Activated CD4-positive, alpha-beta T cell treated with anti-CD3 and anti-CD28 coated beads, Interleukin-2, amount 10 ng/mL, durations not matched to agents 7 days and 5 days (primary cell): ENCODE measurements at places on chromosomes 2 and 18. TPM values are rescaled to one million over a fixed set of nuclear protein-coding genes. Genes with fewer than 3 reads are reported as not detected.

GRCh38 chr2:212997526-212998020, 153.8 kb downstream of the IKZF2 start:
- peaks cover 3% of the 10 kb centered on the region for H3K27me3 ChIP-seq
- peaks cover 11% of the 10 kb centered on the region for H3K4me1 ChIP-seq
- H3K4me3 ChIP-seq: no peak overlapping the region
- no peak for DNase-seq
- H3K27ac ChIP-seq: no peak overlapping the region

The CNNM3 gene
- 41.5 TPM for total RNA-seq

DNA sequence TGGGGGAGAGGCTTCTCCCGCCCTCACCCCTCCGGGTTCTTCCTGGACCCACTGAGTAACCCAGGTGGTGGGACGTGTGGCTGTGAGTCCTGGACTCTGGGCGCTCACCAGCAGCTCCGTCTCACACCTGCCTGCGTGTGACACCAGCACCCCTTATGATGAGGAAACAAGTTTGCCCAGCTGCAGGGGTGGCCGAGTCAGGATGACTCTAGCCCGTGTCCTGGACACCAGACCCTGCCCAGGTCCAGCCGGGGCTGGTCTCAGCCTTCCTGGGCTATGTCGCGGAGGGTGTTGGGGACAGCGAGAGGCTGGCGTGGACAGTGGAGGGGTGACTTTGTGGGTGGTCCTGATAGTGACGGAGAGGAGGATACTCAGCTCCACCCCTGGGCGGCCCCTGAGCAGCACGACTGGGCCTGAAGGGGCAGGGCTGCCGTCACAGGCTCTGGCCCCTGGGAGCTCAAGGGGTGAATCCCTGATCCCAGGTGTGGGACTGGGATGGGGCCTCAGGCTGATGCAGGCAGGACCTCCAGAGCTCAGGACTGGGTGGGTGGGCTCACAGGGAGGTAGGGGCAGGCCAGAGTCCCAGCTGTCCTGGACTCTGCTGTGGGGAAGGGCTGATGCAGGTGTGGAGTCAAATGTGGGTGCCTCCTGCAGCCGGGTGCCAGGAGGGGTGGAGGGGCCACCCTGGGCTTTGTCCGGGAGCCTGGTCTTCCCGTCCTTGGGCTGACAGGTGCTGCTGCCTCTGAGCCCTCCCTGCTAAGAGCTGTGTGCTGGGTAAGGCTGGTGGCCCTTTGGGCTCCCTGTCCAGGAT, 3.7 kb downstream of the GPR35 start:
- H3K4me1 ChIP-seq: peaks cover 27% of the 10 kb centered on the region
- H3K36me3 ChIP-seq: peaks cover 7% of the 10 kb centered on the region
- no peak overlapping the region for H3K4me3 ChIP-seq
- DNase-seq: no peak

The SERPINB13 gene
- not detected for total RNA-seq

The CDKL4 gene
- 0.50 TPM for total RNA-seq

DNA sequence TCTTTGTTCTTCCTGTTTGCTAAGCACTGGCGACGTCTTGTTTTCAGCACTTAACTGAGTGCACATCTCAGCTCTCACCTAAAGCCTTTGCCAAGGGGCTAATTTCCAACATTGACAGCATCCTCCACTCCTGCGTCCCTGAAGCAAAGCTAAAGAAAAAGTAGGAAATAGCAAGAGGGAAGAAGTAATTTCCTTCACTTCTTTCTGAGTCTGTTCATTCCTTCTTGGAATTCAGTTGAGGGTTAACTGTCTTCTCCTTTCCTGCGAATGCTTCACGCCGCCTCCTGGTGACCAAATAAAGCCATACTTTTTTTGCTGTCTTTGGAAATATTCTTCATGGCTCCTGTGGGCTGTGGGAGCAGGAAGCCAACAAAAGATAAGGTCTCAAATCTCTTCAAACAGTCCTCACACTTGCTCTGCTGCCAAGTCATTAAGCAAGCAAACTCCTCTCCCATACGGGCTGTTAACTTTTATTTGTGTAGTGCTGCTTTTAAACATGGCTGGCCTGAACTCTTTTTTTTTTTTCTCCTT, 100.9 kb downstream of the DPP10 start:
- no peak overlapping the region for H3K27ac ChIP-seq
- no peaks in the 10 kb centered on the region for H3K4me1 ChIP-seq
- DNase-seq: no peak

DNA sequence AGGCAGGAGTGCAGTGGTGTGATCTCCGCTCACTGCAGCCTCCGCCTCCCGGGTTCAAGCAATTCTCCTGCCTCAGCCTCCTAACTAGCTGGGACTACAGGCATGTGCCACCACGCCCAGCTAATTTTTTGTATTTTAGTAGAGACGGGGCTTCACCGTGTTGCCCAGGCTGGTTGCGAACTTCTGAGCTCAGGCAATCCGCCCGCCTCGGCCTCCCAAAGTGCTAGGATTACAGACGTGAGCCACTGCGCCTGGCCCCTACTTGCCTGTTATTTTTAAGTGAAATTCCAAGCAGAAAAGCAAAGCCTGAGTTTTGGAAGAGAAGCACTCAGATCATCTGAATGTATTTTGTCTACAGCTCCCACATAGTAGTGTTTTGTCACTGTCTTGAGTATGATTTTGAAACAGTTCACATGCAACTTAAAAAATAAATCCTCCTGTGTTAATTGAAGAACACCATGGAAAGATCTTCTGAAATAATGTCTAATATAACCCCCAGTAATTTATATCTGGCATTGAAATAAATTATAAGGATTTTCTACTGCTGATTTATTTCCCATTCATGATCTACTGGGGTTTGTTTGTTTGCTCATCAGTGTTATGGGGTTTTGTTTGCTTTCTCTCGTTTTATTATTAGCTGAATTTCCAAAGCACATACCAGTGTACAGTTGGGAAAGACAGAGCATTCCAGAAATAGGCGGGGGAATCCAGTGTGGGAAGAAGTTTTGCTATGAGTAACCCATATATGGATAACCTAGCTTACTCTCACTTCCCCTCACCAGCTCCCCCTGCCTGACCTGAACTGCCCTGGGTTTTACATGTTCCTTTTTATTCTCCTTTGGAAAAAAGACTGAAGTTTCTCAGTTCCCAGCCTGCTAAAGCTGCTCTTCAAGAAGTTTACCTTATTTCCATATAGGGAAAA, 80.1 kb upstream of the MAP3K20 start:
- no peaks in the 10 kb centered on the region for H3K36me3 ChIP-seq
- no peak for DNase-seq
- peaks cover 5% of the 10 kb centered on the region for H3K27me3 ChIP-seq
- H3K4me1 ChIP-seq: no peaks in the 10 kb centered on the region
- no peak overlapping the region for H3K27ac ChIP-seq

- no peaks in the 10 kb centered on the region for H3K27me3 ChIP-seq
- no peak overlapping the region for H3K4me3 ChIP-seq
- no peak for DNase-seq
- H3K4me1 ChIP-seq: no peaks in the 10 kb centered on the region
- H3K36me3 ChIP-seq: peaks cover 8% of the 10 kb centered on the region
Observed at GRCh38 chr2:3470166-3470651, 49.1 kb downstream of the ADI1 start.

GRCh38 chr2:162058973-162059668, 14.9 kb downstream of the DPP4 start:
- peak overlapping the region; percentile 72 for H3K4me3 ChIP-seq
- peak; percentile 35 for DNase-seq

- H3K4me1 ChIP-seq: no peaks in the 10 kb centered on the region
- DNase-seq: no peak
- H3K36me3 ChIP-seq: no peaks in the 10 kb centered on the region
Observed at GRCh38 chr2:119142824-119143223, 15.7 kb downstream of the C1QL2 start.

The HOXD4 gene
- not detected for total RNA-seq

DNA sequence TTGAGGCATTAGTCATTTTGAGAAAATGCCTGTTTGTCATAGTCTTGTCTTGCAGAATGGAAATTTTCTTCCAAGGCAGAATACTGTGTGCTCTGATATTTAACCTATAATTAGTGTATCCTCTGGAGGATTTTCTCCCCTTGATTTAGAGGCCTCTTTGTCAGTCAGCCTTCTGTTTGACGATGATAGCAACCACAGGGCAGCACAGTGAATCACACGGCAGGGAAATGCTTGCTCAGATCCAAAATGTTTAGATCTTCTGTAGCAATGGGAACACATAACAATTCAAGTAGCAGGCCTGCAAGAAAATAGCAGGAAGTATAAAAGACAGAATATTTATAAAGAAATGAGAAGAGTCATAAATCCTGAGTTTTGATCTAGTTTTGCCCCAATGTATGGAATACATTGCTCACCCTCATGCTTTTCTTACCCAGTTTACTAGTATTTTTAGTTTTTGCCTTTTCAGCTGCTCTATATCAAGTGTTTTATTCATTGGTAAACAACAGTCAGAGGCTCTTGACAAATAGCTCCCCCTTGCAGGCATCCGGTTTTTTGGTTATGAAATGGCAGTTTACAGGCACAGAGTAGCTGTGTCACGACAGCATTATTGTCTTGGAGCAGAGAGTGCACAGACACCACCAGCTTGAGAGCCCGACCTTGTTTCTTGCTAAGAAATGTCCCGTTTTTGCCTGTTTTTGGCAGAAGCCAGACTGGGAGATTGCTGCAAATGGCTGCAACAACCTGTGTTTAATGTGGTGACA, 185.1 kb downstream of the MYO3B start:
- H3K27ac ChIP-seq: peak overlapping the region; percentile 74
- peaks cover 39% of the 10 kb centered on the region for H3K4me1 ChIP-seq
- peaks cover 13% of the 10 kb centered on the region for H3K27me3 ChIP-seq
- H3K36me3 ChIP-seq: no peaks in the 10 kb centered on the region
- no peak overlapping the region for H3K4me3 ChIP-seq
- peak; percentile 46 for DNase-seq

GRCh38 chr2:172859581-172860335, 124.1 kb downstream of the RAPGEF4 start:
- peaks cover 24% of the 10 kb centered on the region for H3K27me3 ChIP-seq
- peaks cover 2% of the 10 kb centered on the region for H3K4me1 ChIP-seq
- H3K36me3 ChIP-seq: no peaks in the 10 kb centered on the region
- no peak overlapping the region for H3K27ac ChIP-seq

- H3K36me3 ChIP-seq: peaks cover 23% of the 10 kb centered on the region
- peaks cover 79% of the 10 kb centered on the region for H3K4me1 ChIP-seq
- H3K4me3 ChIP-seq: peak overlapping the region; percentile 1
- DNase-seq: peak; percentile 52
- H3K27ac ChIP-seq: peak overlapping the region; percentile 44
Observed at GRCh38 chr2:98761267-98761781, 30.4 kb upstream of the MGAT4A start.

GRCh38 chr2:73897934-73898333, 5.1 kb downstream of the ACTG2 start:
- peaks cover 2% of the 10 kb centered on the region for H3K27me3 ChIP-seq
- H3K36me3 ChIP-seq: no peaks in the 10 kb centered on the region
- H3K4me1 ChIP-seq: peaks cover 54% of the 10 kb centered on the region
- no peak overlapping the region for H3K4me3 ChIP-seq
- no peak for DNase-seq

The RFTN2 gene
- total RNA-seq: not detected

DNA sequence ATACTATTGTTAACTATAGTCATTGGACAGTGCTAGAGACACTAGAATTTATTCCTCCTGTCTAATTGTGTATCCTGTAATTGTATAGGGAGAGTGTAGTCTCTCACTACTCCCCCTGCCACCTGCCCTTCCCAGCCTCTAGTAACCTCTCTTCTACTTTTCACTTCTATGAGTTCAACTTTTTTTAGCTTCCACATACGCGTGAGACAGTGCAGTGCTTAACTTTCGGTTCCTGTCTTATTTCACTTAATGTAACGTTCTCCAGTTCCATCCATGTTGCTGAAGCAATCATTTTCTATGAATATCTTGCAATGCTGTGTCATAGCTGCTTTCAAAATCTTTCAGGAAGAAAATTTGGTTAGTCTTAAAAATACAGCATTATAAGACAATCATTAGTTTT, 22.8 kb upstream of the RUFY4 start:
- peaks cover 41% of the 10 kb centered on the region for H3K36me3 ChIP-seq
- peaks cover 14% of the 10 kb centered on the region for H3K4me1 ChIP-seq
- no peak overlapping the region for H3K4me3 ChIP-seq
- H3K27me3 ChIP-seq: peaks cover 17% of the 10 kb centered on the region
- H3K27ac ChIP-seq: no peak overlapping the region
- DNase-seq: no peak

DNA sequence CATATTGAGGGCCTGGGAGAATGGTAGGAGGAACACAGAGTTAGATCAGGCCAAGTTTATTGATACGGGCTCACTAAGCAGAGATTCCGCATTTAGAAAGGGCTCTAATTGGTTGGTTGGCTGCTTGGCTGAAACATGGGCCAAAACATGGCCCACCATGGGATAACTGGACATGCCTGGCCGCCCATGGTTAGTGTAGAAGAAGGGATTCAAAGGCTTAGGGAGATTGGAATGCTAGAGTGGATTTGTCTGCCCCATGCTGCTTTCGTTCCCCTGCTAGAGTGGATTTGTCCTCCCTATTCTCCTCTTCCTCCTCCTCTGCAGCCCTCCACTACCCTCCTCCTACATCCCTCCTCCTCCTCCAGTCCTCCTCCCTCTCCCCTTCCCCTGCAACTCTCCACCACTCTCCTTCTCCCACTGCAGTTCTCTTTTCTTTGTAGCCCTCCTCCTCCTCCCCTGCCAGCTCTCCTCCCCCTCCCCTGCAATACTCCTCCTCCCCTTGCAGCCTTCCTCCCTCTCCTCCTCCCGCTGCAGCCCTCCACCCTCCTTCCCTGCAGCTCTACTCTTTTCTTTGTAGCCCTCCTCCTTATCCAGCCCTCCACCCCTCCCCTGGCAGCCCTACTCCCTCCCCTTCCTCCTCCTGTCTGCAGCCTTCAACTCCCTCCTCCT, 17.2 kb downstream of the BOK start:
- DNase-seq: no peak
- no peaks in the 10 kb centered on the region for H3K4me1 ChIP-seq
- H3K27ac ChIP-seq: no peak overlapping the region

- H3K27me3 ChIP-seq: no peaks in the 10 kb centered on the region
- H3K4me3 ChIP-seq: no peak overlapping the region
- no peak overlapping the region for H3K27ac ChIP-seq
- peaks cover 1% of the 10 kb centered on the region for H3K4me1 ChIP-seq
- DNase-seq: no peak
Observed at GRCh38 chr2:69989441-69990105, 28.1 kb upstream of the ASPRV1 start.

DNA sequence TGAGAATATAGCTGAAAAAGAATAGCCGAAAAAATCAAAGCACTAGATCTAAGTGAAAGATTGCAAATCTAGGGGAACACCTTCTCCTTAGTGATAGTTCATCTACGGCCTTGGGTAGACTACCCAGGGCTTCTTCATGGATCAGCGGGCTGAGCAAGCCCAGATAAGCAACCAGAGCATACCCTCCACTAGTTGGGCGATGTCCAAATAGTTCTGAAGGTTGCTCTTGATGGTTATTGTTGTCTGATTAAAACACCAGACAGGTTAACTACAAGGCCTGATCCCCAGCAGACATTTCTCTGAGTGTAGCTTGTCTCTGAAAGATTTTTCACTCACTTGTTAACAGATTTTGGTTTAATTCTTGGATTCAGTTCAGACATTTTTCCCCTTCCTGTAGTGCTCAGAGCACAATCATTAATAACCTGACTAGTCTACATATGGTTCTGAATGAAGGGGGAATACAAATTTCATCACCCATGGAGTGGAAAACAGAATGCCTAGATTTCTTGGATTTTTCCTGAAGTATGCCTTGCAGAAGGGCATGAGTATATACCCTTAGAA, 99.6 kb downstream of the BABAM2 start:
- H3K36me3 ChIP-seq: peaks cover 44% of the 10 kb centered on the region
- H3K27ac ChIP-seq: no peak overlapping the region
- H3K4me1 ChIP-seq: peaks cover 26% of the 10 kb centered on the region
- no peak for DNase-seq

- H3K27ac ChIP-seq: no peak overlapping the region
- DNase-seq: no peak
- H3K36me3 ChIP-seq: no peaks in the 10 kb centered on the region
- no peaks in the 10 kb centered on the region for H3K27me3 ChIP-seq
- H3K4me1 ChIP-seq: peaks cover 21% of the 10 kb centered on the region
Observed at GRCh38 chr2:101688261-101688660, 9.2 kb upstream of the MAP4K4 start.
